ENCODE measurements at places on chromosomes 3 and 15. TPM values are rescaled to one million over a fixed set of nuclear protein-coding genes. Genes with fewer than 3 reads are reported as not detected.

PDCD7 gene
- total RNA-seq = 27.1 TPM

FGD5 gene
- total RNA-seq = 20.5 TPM

C2CD4A gene
- not detected for total RNA-seq

ACKR2 gene
- total RNA-seq = 2.6 TPM

DUOXA2 gene
- 0.87 TPM for total RNA-seq

- no peak overlapping the region for H3K27ac ChIP-seq
- H3K4me1 ChIP-seq = no peaks in the 10 kb centered on the region
- H3K4me3 ChIP-seq = no peak overlapping the region
- H3K36me3 ChIP-seq = no peaks in the 10 kb centered on the region
- no peak for DNase-seq
- no peaks in the 10 kb centered on the region for H3K27me3 ChIP-seq
Observed at GRCh38 chr15:59203657-59204056, 3.0 kb upstream of the LDHAL6B start.

GRCh38 chr15:88742161-88742560 is 61.1 kb upstream of the ACAN start:
- H3K27me3 ChIP-seq = peaks cover 16% of the 10 kb centered on the region
- DNase-seq = no peak
- no peak overlapping the region for H3K4me3 ChIP-seq

DNA sequence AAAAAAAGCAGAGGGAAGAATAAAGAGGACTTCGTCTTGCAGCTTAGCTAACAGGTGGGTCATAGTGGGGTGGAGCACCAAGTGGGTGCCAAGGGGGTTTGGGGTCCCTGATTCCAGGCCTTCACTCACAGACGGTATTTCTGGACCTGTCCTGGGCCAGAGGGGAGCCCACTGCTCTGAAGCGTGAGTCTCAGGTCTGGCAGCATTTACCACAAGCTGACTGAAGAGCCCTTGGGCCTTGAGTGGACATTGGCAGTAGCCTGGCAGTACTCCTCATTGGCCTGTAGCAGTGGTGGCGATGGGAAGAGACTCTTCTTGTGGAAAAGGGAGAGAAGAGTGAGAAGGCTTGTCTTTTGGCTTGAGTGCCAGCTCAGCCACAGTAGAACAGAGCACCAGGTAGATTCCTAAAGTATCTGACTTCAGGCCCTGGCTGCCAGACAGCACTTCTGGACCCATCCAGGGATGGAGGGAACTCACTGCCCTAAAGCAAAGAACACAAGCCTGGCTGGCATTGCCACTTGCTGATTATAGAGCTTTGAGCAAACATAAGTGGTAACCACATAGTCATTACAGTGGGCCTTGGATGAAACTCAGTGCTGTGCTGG is 72.9 kb downstream of the GLDN start:
- DNase-seq = no peak
- H3K36me3 ChIP-seq = no peaks in the 10 kb centered on the region
- no peak overlapping the region for H3K27ac ChIP-seq
- no peak overlapping the region for H3K4me3 ChIP-seq
- H3K4me1 ChIP-seq = no peaks in the 10 kb centered on the region
- H3K27me3 ChIP-seq = no peaks in the 10 kb centered on the region

DNA sequence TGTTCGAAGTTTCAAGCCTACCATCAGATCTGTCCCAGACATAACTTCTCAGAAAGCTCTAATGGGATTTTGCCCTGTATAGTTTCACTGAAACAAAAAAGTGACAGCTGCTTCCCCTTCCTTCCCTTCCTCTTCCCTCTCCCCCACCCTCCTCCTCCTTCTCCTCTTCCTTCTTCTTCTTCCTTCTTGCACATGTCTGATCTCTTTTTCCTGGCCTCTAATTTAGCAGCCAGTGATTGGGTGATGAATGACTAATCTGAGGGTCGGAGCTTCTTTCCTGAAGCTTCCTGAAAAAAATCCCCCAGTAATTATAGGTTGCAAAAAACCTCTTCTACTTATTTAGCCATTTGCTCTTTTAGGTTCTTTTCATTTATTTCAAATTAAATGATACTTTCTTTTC is 168.7 kb downstream of the POTEB3 start:
- no peak overlapping the region for H3K27ac ChIP-seq
- no peaks in the 10 kb centered on the region for H3K4me1 ChIP-seq
- DNase-seq = no peak
- H3K4me3 ChIP-seq = no peak overlapping the region

DNA sequence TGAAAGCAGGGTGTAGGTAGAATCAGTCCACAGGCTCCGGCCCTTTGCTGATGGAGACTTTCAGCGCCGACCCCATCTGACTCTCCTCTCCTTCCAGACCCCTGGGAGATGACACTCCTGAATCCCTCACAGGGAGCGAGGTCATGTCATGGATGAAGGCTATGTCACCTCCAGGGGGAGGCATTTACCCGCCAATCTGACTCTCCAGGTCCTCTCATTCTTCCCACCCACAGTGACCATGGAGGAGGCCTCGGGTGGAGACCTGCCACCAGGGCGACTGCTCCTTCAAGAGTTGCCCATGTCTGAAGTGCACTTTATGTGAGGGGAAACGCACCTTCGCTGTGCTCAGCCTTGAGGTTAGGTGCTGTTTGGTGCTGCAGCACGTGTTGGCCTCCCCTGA is 112.7 kb downstream of the KLF13 start:
- no peaks in the 10 kb centered on the region for H3K27me3 ChIP-seq
- no peak for DNase-seq
- no peak overlapping the region for H3K4me3 ChIP-seq
- no peaks in the 10 kb centered on the region for H3K36me3 ChIP-seq
- no peak overlapping the region for H3K27ac ChIP-seq

DNA sequence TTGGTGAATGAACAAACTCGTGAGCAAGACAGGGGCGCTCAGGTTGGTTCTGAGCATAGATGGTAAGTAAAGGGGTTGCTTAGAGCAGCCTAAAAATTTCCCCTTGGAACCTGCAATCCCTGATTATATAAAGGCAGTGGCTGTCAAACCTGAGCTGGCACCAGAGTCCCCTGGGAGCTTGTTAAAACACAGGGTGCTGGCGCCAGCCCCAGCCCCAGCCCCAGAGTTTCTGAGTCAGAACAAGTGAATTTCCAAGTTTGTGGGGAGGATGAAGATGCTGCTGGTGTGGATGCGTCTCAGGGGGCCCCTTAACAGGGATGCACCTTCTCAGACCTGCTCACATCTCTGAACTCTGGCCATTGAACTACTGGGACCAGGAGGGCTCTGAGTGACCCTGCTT is 48.2 kb downstream of the FEM1B start:
- no peaks in the 10 kb centered on the region for H3K27me3 ChIP-seq
- H3K36me3 ChIP-seq = no peaks in the 10 kb centered on the region
- no peak overlapping the region for H3K4me3 ChIP-seq
- H3K27ac ChIP-seq = no peak overlapping the region
- no peak for DNase-seq
- H3K4me1 ChIP-seq = no peaks in the 10 kb centered on the region

GRCh38 chr3:700514-700913 is 392.3 kb upstream of the CNTN6 start:
- H3K27ac ChIP-seq = no peak overlapping the region
- no peaks in the 10 kb centered on the region for H3K27me3 ChIP-seq
- no peak for DNase-seq
- no peaks in the 10 kb centered on the region for H3K36me3 ChIP-seq

- no peak overlapping the region for H3K27ac ChIP-seq
- H3K36me3 ChIP-seq = no peaks in the 10 kb centered on the region
- no peaks in the 10 kb centered on the region for H3K27me3 ChIP-seq
- no peak overlapping the region for H3K4me3 ChIP-seq
- no peak for DNase-seq
Observed at GRCh38 chr3:66673293-66673692, 172.5 kb upstream of the LRIG1 start.

DNA sequence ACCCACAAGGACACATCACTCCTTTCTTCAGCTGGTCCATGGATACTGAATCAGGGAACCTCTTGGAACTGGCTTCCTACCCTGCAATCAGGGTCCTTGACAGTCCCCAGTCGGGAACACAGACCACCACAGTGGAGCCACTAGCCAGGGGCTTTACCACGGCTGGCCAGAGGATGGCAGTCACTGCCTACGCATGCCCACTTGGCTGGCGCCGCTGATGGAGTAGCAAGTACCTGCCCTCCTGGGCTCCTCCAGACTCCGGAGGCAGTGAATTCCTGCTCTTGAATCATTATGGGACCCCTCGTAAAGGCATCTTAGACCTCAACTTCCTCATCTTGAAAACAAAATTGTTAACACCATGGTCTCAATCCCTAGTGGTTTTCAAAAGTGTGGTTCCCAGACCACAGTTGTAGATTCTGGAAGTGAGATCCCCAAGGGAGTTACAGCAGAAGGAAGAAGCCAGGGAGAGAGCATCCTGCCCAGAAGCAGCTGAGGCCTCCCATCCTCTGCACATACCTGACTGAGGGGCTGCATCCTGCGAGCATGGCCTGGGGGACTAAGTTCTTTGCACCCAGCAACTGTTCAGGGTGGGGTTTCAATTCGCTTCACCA is 9.1 kb upstream of the SKIC8 start:
- no peak overlapping the region for H3K4me3 ChIP-seq
- H3K27me3 ChIP-seq = no peaks in the 10 kb centered on the region
- no peaks in the 10 kb centered on the region for H3K4me1 ChIP-seq
- no peak overlapping the region for H3K27ac ChIP-seq
- DNase-seq = peak; percentile 68

- H3K36me3 ChIP-seq = no peaks in the 10 kb centered on the region
- H3K27ac ChIP-seq = no peak overlapping the region
- H3K4me3 ChIP-seq = no peak overlapping the region
- no peaks in the 10 kb centered on the region for H3K4me1 ChIP-seq
- no peak for DNase-seq
Observed at GRCh38 chr3:136305879-136306278, 55.7 kb downstream of the PCCB start.

DNA sequence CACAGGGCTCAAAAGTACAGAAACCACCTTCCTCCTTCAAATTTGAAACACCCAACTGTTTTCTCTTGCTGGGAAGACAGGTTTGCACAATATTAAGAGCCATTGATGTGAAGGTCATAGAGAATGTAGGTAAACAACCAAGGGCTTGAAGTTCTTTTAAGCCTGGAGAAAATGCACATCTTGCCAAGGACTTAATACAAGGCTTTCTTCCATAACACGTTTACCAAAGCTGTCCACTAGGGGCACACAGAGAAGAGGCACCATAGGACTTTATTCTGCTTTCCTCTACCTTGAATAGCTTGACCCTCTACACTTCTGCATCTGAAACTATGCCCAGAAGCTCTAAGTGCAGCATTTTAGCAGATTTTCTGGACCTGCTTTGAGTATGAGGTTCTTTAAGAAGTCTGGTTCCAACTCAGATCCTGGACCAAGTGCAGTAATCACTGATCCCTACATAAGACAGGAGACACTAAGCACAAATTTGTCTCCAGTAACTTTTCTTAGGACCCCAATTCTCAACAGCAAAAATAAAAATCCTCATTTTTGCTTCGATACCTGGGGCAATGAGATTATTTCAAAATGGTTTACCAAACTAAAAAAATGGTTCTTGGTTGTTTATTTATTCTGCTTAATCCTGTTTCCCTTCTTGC is 138.0 kb downstream of the FBN1 start:
- H3K4me1 ChIP-seq = no peaks in the 10 kb centered on the region
- H3K4me3 ChIP-seq = no peak overlapping the region
- H3K36me3 ChIP-seq = peaks cover 13% of the 10 kb centered on the region
- no peaks in the 10 kb centered on the region for H3K27me3 ChIP-seq

DNA sequence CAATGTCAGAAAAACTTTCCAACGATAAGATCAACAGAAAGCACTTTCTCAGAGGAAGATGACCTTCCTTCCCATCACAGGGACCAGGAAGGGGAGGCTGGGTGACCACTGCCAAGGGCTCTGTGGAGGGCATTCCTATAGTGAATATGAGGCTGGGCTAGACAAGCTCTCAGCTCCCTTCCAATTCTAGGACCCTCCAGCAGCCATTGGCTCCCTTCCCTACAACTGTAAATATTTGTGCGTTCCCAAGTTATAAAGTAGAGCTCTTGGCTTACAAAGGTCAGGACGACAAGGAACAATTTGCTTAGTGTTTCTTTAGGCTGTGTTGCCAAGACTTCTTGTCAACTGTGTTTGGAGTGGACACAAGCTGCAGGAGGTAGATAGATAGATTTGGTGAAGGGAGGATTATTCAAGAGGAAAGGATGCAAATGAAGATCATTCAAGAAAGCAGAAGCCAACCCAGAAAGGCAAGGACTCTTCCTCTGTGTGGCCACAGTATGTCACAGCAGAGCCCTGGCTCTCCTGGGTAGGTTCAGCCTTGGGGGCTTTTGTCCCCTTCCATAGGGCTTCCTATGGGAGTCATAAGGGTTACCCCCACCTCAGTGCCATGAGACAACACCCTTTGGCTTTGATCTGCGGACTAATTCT is 223.6 kb upstream of the TLE3 start:
- no peak for DNase-seq
- H3K27me3 ChIP-seq = no peaks in the 10 kb centered on the region
- H3K36me3 ChIP-seq = no peaks in the 10 kb centered on the region
- H3K4me3 ChIP-seq = no peak overlapping the region
- peaks cover 47% of the 10 kb centered on the region for H3K4me1 ChIP-seq
- no peak overlapping the region for H3K27ac ChIP-seq

- H3K4me3 ChIP-seq = no peak overlapping the region
- H3K27me3 ChIP-seq = no peaks in the 10 kb centered on the region
- DNase-seq = no peak
- H3K4me1 ChIP-seq = no peaks in the 10 kb centered on the region
Observed at GRCh38 chr15:99984491-99985243, 251.4 kb upstream of the LYSMD4 start.

DNA sequence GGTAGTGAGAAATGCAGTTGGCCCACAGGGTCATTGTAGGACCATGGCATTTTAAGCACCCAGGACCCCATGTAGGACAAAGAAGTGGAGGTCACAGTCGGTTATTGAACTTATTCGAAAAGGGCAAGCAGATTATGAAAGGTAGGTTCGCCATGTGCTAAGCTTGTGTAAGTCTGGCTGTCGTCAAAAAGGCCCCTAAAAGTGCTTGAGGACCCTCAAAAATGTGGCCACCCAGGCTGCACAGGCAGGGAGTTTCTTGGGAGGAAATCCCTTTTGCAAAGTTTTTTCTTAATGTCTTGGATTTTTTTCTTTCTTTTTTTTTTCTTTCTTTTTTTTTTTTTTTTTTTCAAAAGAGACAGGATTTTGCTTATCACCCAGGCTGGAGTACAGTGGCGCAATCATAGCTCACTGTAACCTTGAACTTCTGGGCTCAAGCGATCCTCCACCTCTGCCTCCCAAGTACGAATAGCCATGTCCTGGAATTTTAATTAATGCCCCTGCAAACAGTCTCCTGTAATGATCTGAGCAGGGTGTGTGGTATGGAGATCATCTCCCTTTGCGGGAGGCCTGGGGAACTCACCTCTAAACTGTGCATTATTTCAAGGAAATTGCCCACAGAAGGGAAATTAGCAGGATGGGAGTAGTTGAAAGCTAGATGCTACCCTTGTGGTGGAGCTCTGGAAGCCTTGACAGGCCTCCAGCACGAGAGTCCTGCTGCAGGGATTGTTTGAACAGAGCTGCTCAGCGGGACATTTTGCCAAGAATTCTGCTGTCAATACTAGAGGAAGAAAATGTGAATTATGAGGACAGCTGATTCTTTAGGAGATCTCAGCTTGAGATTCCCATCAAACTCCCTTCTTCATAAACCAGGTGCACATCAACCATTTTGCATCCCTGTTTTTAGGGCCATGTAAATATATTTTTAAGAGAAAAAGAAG is 28.4 kb downstream of the THSD4 start:
- no peaks in the 10 kb centered on the region for H3K27me3 ChIP-seq
- no peaks in the 10 kb centered on the region for H3K36me3 ChIP-seq
- H3K4me3 ChIP-seq = no peak overlapping the region
- peaks cover 18% of the 10 kb centered on the region for H3K4me1 ChIP-seq
- H3K27ac ChIP-seq = peak overlapping the region; percentile 84

Data from adrenal gland (tissue), 19 donors.